ENCODE measurements at places on chromosomes 12 and 14.

DNA sequence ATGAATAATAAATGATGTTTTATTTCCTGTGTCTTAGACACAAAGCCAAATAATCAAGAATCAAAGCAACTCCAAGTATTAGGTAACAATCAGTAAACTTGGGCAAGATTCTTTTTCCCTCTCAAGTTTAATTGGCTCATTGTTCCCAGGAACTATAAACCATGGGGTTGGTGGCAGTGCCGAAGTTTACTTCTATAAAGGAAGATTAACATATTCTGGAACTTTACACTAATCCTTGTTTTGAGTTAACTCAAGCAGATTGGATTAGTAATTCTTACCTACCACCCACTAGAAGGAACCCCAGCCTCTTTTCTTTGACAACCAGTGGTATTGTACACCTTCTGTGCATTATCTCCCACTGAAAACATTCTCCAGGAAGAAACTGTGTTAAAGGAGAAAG, 197.1 kb downstream of the EXOC5 start:
- no peak for DNase-seq

GRCh38 chr12:10386857-10387256, 3.0 kb downstream of the KLRK1 start:
- no peak for DNase-seq

GRCh38 chr14:61562321-61563161, 132.8 kb upstream of the HIF1A start:
- no peak for DNase-seq

DNA sequence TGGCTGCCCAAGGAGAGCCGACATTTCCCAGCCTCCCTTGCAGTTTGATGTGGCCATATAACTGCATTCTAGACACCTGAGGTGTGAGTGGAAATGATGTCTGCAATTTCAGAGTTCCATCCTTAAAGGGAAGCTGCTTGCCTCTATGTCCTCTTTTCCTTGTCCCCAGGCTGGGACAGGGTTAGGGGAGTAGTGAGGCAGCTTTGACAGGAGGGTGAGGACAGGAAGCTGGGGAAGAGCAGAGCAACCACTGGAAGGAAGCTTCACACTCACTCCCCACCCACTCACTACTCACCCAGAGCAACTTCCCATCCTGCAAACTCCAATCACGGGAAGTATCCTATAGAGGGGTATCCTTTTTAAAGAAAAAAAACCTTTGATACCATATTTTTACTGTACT, 28.9 kb upstream of the LTA4H start:
- DNase-seq = no peak

GRCh38 chr14:101370593-101371569, 190.4 kb upstream of the DIO3 start:
- DNase-seq = no peak

DNA sequence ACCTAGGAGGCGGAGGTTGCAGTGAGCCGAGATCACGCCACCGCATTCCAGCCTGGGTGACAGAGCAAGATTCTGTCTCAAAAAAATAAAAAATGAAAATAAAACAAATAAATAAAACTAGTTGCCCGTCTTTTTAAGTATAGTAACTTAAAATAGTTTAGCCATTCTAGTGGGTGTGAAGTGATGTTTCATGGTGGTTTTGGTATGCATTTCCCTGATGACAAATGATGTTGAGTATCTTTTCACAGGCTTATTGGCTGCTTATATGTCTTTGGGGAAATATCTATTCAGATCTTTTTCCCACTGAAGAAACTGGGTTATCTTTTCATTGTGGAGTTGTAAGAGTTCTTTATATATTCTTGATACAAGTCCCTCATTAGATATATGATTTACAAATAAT, 102.4 kb upstream of the METAP2 start:
- DNase-seq = no peak

DNA sequence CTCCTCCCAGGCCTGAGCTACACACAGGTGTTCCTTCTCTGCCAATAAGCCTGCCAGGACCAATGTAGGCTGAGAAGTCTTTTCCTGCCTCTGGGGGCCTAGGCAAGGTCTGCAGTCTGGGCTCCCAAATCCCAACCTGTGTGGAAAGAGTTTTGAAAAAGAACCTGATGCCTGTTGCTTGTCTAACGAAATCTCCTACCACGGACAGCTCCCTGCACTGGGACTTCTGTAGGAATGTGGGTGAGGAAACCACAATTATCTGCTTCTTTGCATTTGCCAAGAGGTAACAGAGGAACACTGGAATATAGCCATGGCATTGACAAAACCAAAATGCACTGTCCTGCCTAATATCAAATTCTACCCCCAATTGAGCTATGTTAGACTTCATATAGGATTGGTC, 877.0 kb upstream of the TMEM132C start:
- no peak for DNase-seq

- DNase-seq = no peak
Observed at GRCh38 chr14:101196795-101197590, 293.5 kb upstream of the RTL1 start.

DNA sequence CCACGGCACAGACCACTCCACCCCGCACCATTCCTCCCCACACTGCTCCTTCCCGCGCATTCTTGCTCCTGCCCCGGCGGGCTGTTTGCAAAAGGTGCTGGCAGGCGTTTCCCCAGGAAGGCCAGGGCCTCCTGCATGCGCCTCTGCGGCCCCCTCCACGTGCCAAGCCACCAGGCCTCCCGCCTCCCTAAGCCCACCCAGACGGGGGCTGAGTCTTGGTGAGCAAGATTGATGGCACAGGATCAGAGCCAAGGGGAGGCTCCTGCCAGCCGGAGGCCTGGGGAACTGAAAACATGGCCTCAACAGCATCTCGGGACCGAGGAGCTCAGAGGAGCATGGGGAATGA, 328.3 kb upstream of the DIO3 start:
- peak; percentile 13 for DNase-seq

DNA sequence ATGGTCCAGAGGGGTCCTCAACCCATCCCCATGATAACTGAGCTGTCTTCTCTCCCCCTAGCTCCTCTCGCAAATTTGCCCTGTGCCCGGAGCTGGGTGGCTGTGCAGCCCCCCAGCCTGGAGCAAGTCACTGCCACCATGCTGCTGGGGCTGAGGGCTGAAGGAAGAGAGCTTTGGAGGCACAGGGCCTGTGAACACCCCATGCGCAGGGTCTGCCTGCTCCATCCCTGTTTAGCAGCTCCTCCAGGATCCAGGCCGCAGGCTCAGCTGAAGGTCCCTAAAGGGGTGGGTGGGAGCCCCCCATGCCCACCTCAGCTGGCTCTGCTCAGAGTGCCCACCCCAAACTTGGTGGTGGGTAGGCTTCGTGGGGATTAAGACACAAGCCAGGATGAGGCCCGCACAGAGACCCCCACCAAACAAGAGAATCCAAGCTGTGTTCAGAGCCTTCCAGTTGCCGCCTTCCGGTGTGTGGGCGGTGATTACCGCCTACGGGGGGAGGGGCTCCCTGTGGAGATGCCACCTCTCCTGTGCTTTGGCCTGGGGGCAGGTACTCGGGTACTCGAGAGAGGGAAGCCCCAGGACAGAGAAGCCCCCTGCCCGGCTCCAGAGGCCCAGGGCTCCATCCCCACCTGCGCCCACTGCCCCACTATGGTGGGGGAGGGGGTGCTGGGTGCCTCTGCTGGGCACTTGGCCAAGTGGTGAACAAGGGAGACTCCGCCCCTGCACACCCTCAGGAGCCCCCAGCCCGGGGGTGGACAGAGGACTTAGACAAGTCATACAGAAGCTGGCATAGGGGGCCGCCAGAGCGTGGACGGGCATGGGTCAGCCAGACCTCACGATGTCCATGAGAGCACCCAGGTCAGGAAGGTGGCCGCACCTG, 1.4 kb upstream of the JAG2 start:
- DNase-seq = peak; percentile 24

GRCh38 chr12:46218322-46219095, 50.3 kb downstream of the SLC38A1 start:
- DNase-seq = no peak

- no peak for DNase-seq
Observed at GRCh38 chr12:14303661-14304155, 61.8 kb upstream of the ATF7IP start.

DNA sequence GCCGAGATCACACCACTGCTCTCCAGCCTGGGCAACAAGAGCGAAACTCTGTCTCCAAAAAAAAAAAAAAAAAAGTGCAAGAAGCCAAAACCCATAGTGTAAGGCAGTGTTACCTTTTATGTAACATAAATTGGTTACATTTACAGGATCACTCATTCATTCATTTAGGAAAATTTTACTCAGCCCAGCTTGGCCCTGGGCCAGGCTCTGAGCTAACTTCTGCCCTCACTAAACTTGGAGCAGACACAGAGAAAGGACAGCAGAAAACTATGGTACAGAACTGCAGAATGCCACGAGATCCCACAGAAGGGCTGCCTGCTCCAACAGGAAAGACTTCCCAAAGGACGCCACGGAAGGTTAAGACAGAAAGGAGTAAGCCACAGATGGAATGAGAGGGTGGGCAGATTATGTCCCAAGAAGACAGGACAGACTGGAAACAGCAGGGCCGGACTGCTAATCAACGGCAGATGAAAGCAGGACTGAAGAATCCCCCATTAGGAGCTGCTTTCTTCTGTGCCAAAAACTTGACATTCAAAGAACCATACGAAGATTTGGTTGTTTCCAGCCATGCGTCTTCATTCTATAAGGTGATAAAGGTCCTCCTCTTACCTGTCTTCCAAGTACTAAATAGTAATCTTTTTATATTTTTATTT, 18.9 kb downstream of the PPP1R13B start:
- DNase-seq = no peak

- DNase-seq = peak; percentile 95
Observed at GRCh38 chr14:24241829-24242443, 487 bp downstream of the TINF2 start.

GRCh38 chr14:36756226-36756625, 94.6 kb downstream of the PAX9 start:
- DNase-seq = no peak

- DNase-seq = no peak
Observed at GRCh38 chr14:23729720-23730387, 93.7 kb downstream of the DHRS2 start.

GRCh38 chr12:52564582-52564981, 9.1 kb downstream of the KRT74 start:
- no peak for DNase-seq

- DNase-seq = no peak
Observed at GRCh38 chr14:90700933-90701776, 115.1 kb downstream of the TTC7B start.

- DNase-seq = no peak
Observed at GRCh38 chr12:50232771-50233209, 50.5 kb downstream of the LIMA1 start.

DNA sequence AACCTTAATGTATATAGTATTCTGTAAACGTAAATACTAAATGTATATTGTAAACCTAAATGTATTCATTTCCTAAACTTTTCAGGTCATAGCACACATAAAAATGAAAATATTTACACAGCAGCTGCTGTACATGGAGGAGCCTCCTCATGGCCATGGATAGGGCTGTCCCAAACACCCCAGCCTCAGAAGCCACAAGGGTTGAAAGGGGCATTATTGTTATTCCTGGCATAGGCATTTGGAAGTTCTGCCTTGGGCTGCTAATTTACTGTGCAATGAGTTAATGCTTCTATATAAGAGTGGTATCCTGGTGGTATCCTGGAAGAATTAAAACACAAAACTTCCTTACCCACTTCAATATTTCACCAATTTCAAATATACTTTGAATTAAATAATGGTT, 159.4 kb downstream of the SLC5A8 start:
- DNase-seq = no peak

DNA sequence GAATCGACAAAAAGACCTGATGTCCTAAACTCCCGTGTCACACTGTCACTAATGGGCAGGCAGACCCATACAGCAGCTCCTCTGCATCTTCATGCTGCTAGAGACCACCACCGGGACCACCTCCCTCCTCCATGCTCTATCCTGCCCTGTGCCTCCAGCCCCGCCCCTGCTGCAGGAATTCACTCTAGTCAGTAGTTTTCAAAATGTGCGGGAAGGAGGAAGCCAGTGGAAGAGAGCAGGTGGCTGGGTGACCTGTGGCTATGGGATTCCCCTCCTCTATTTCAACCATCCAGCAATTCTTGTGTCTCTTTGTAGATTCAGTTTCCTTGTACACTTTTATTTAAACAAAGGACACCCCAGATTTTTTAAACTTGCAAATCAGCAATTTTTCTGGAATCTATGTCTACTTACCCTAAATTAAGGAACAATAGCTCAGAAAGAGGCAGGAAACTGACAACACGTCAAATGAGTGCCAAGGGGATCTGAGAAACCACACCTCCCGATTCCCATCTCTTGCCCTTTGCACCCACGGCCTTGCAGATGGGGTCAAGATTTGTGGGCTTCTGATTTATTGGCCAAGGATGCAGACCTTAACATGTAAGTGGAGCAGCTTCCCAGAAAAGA, 20.4 kb upstream of the MAP1LC3B2 start:
- DNase-seq = no peak

DNA sequence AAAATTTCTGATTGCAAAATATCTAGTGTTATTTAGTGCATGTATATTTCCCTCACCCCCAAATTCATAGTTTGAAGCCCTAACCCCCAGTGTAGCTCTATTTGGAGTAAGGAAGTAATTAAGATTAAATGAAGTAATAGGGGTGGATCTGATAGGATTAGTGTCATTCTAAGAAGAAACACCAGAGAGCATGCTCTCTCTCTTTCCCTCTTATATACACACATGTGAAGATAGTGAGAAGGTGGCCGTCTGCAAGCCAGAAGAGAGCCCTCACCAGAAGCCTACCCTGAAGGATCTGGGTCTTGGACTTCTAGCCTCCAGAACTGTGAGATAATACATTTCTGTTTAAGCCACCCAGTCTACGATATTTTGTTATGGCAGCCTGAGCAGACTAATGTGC, 120.3 kb downstream of the TMEM30B start:
- DNase-seq = no peak

DNA sequence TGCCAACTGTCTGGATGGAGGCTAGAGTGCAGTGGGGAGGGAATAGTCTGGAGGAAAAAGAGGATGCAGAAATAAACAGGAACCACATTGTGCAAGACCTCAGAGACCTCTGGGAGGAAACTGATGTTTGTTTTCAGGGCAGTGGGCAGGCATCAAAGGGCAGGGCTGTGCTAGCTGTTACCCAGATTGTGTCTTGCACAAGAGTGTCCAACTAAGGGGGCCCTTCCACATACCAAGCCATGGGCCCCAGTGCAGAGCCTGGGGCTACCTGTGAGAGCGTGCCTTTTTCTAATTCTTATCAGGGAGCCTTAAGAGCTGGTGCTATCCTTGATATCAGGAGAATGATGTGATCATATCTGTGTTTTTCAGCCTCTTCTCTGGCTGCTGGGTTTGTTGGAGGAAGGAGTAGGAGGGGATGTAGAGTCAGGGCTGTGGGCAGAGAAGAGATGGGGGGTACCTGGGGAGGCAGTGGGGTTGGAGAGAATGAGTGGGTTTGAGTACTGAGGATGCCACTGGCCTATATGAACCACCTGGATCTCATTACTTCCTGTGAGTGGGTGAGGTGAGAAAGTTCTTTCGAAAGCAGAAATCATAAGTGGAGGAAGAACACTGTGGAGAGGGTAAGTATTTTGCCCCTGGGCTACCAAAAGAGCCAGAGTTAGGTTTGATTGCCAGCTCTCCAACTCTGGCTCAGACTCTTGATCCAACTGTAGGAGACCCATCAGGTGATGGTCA, 259.2 kb upstream of the CRY1 start:
- DNase-seq = no peak

- no peak for DNase-seq
Observed at GRCh38 chr12:120939523-120939922, 35.4 kb upstream of the SPPL3 start.

- DNase-seq = no peak
Observed at GRCh38 chr14:20179880-20180279, 10.8 kb upstream of the OR11G2 start.

- DNase-seq = peak; percentile 98
Observed at GRCh38 chr12:401235-402028, at the start of gene CCDC77. CCDC77 (plus strand) TSS chr12:401644; CDS start chr12:409384, 7,740 bp downstream.

Measured in Caco-2 (cell line).